ENCODE measurements at places on chromosomes 11 and 22.

DNA sequence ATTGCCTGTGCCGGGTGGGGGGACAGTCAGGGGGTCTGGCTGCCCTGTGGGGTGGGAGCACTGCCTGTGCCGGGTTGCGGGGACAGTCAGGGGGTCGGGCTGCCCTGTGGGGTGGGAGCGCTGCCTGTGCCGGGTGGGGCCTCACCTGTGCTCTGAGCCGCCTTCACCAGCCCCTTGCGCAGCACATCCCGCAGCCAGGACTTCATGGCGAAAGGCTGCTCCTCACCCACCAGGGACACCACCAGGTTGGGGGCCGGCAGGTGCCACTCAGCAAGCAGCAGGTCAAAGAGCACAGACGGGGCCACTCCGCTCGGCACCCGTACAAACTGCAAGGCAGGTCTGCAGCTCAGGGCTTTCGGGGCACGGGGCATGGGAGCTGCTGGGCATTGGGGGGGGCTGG lies 21.4 kb downstream of the TSSC4 start:
- no peak for DNase-seq

GRCh38 chr11:62456630-62457029 lies 37.8 kb downstream of the SCGB1A1 start:
- no peak for DNase-seq

- DNase-seq, result no peak
Measured at GRCh38 chr11:66860449-66860831, 3.6 kb downstream of the LRFN4 start.

- DNase-seq, result no peak
Measured at GRCh38 chr22:44076825-44077224, 52.7 kb downstream of the PARVB start.

GRCh38 chr22:44665115-44665514 lies 36.9 kb upstream of the PRR5 start:
- DNase-seq, result peak; percentile 72

GRCh38 chr22:47817380-47817779 lies 1054.9 kb downstream of the TBC1D22A start:
- no peak for DNase-seq

DNA sequence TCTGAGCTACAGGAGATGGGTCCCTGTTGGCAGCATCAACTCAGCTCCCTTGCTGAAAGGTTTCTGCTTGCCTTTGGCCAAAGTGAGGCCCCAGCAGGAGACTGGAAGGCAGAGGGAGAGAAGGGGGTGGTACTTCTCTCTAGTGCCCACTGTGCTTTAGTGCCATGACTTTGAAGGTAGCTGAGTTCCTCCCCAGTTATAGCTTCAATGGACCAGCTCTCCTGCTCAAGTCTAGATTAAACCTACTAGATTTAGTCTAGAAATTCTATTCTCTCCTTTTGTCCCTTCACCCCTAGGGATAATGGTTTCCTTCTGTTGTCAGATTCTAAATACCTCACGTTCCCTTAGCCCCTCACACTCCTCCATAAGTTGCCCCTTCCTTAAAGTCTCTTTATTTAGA lies 119.2 kb downstream of the TIMP3 start:
- DNase-seq, result no peak

- DNase-seq, result no peak
Measured at GRCh38 chr11:134920851-134921608, 509.0 kb upstream of the B3GAT1 start.

GRCh38 chr22:19106886-19107729 lies 15.1 kb downstream of the DGCR2 start:
- DNase-seq, result peak; percentile 1

DNA sequence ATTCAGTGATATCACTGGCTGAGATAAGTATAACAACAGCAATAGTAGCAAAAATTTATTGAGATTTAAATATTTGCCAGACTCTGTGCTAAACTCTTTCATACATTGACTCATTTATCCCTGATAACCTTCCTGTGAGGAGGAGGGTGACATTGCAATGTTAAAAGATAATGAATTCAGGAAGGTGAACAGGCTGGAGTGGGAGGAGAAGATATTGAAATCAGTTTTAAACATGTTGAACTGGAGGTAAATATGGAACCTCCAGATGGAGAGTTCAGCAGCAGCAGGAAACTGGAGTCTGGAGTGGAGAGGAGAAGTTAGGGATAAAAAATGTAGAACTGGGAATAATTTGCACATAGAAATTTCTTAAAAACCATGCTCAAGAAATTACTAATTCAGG lies 142.0 kb upstream of the FAT3 start:
- DNase-seq, result peak; percentile 7

DNA sequence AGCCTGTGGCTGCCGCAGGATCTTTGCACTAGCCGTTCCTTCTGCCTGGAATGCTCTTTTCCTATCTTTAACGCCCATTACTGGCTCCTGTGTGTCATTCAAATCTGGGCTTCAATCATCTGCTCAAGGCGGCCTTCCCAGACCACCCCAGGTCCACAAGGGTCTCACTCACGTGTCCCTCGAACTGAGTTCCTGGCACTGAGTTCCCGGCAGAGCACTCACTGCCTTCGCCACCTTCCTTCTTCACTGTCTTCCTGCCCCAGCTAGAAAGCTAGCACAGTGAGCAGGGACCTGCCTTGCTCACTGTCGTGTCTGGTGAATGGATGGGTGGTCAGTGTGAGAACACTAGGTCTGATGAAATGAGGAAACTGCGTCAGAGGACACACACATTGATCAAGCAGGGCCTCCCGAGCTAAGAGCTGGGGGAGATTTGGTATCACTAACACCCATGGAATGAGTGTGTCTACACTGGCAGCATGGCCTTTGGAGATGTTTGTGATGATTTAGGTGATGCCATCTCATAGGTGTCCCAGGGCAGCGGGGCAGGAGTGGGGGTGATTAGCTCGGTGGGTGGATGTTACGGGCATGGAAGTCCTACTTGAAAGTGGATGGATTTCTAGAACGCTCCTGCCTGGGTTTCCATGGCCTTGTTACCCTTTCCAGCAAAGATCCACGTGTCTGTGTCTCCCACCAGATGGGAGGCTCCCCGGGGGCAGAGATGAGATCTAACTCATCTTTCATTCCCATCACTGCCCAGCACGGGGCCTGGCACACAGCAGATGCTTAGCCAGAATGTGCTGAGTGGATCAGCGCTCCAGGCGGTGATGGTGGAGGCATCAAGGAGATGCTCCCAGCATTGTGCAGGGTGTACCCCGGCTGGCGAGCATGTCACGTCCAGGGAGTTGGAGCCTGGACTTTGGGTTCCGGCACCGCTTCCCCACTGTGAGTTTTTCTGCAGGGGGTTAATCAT lies 64.5 kb downstream of the SHISAL1 start:
- no peak for DNase-seq

DNA sequence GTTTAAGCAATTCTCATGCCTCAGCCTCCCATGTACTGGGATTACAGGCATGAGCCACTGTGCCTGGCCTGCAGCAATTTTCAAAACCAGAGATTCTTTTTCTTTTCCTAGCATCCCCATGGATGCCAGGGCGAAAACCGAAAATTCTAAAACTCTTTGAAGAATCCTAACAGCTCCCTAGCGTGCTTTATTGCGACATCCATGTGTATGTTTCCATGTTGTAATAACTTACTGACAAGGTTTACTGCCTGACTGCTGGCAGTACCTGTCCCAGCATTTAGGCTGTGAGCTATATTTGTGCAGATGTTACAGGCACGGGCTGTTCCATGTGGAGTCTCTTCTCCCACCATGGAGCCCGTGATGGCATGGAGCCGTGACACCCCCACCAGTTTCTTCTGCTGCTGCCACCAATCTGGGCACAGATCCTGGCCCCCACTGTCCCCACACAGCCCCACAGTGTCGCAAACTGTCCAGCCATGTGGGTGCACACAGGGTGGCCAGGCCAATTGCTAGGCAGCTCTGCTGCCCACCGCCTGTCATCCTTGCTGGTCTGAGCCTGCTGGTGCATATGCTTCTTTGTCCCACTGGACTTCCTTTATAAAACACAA lies 7.1 kb upstream of the TAB1 start:
- no peak for DNase-seq

DNA sequence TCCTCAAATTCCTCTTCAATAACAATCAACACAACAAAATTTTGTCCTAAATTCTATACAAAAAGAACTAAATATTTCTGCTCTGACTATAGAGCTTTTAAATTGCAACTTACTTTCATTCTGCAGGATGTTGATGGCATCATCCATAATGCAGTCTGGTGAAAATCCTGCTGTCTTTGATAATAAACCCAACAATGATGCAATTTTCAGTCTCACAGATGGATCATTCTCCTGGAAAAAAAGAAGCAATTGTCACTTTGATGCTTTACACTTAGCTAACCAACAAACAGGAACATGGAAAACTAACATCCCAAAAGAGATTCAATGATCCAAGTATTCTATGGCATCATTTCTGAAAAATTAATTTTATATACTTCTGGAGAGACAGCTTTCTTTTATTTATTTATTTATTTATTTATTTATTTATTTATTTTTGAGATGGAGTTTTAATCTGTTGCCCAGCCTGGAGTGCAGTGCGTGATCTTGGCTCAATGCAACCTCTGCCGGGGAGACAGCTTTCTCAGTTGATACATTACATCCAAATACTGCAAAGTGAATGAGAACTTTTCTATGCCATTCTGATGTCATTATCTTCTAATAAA lies 13.0 kb downstream of the INTS4 start:
- peak; percentile 22 for DNase-seq

- no peak for DNase-seq
Measured at GRCh38 chr11:18144243-18144642, 11.9 kb downstream of the MRGPRX3 start.

DNA sequence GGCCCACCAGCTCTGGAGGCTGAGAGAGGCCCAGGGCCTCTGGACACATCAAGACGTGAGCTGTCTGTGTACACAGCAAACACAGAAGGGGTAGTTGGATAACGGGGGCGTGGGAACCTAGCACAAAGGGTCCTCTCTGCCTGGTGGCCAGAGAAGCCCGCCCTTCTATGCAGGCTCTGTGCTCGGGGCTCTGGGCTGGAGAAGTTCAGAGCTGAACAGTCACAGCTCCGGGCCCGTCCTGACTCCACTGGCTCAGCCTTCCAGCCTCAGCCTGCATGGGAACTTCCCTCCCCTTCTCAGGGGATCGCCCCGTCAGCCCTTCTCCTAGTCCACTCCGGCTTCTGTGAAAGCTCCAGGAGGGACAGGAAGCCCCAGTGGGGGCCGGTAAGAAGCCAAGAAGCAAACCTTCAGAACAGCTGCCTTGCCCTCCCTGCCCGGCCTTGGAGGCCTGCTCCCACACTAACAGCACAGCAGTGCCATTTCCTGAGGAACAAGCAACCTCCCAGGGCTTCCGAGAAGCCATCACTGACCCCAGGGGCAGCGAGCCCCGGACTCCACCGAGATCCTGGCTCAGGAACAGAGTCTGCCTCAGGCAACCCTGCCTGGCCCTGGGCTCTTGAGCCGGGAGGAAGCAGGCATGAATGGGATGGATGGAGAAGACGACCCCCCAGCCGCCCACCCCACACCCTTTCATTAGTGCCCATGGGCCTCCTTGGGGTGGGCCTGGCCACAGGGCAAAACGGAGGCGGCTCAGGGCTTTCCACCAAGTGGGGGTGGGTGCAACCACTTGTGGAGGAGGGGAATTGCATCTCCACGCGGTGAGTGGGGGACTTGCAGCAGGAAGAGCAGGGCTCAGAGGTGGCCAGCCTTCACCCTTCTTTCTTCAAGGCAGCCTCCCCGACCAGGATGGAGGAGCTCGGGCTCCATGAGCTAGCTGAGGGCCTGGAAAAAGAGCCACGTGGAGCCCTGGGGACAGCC lies 119.8 kb downstream of the ST3GAL4 start:
- no peak for DNase-seq

DNA sequence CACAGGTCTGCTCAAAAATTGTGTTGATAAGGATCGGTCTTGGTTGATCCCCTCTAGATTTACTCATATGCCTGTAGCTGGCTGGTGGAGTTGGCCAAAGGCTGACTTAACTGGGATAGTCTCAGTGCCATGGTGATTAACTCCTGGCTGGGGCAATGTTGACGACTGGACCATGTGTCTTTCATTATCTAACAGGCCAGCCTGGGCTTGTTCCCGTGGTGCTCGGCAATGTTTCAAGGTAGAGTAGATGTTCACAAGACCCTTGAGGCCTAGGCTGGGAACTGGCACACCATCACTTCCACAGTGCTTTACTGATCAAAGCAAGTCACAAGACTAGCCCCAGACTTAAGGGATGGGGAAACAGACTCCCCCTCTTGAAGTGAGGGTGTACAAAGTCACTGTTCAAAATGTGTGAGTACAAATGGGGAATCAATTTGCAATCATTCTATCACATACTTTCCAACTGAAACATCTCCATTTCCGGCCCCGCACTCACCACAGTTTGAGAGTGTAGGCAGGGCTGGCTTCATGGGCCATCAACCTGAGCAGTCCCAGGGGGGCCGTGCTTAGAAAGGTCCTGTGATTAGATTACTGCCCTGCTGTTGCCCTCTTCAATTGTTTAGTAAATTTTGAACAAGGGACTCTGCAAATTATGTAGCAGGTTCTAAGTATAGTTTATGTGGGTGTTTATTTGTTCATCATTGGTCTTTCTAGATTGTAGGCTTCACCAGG lies 240.8 kb downstream of the NELL1 start:
- no peak for DNase-seq

- DNase-seq, result no peak
Measured at GRCh38 chr11:77090373-77091111, 12.1 kb upstream of the OMP start.

- no peak for DNase-seq
Measured at GRCh38 chr11:112118176-112118575, 31.5 kb downstream of the SDHD start.

GRCh38 chr11:73314117-73314961 lies 6.3 kb downstream of the ARHGEF17 start:
- peak; percentile 87 for DNase-seq

DNA sequence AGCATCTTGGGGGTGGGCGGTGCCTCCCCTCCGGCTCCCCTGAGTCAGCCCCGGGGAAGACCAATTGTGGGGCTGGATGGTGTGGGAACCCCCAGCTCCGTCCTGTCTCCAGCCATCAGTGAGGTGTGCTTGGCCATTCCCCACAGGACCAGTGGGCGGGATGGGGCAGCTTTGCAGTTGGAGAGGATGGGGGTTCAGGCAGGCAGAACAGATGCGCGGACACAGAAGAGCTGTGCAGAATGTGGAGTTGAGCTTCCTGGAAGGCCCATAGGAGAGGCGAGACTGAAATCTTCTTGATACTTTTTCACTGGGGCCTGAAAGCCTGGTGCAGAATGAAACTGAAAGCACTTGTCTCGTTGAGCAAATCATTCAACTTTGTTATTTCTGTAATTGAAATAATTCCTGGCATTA lies 23.8 kb downstream of the PARVB start:
- no peak for DNase-seq

GRCh38 chr11:8720352-8720751 lies 37.8 kb downstream of the RPL27A start:
- no peak for DNase-seq

DNA sequence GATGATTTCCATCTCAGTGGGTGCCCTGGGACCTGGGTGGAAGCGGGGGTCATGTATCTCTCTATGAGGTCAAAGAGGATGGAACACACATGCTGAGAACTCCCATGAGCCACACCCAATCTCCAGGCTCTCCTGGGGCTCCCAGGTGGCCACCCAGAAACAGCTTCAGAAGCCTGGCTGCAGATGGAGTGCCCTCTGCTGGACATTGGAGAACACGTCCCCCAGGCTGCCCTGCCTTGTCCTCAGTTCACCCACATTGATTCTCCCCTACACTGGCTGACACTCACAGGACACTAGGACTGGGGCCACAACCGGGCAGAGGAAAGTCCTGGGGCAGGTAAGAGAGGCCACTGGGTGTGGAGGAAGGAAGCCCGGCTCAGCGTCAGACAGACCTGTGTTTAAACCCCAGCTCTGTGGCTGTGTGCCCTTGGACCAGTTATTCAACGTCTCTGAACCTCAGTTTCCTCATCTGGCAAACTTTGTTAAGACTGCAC lies 4.5 kb upstream of the NOL12 start:
- DNase-seq, result peak; percentile 81

- DNase-seq, result no peak
Measured at GRCh38 chr11:21321072-21321471, 651.7 kb downstream of the NELL1 start.
